ENCODE measurements at places on chromosomes 1 and 21.

DNA sequence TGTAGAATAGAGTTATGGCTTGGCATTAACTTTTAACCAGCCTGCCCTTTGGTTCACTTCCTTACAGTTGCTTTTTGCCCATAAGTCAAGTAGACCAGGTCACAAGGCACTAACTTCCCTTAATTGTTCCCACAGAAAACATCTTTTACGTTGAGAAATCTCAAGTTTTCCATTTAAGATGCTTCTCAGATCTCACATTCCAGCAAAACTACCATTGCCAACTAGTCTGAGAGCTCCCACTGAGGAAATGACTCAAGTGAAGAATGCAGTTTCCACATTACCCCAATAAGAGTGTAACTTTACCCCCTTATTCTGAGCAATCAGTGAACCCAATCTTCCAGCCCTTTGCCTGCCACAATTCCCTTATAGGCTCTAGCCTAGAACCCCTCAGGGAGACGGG lies 502.2 kb upstream of the OLFM3 start:
- DNase-seq = no peak

GRCh38 chr21:25615880-25616279 lies 8.6 kb upstream of the MRPL39 start:
- no peak for DNase-seq

DNA sequence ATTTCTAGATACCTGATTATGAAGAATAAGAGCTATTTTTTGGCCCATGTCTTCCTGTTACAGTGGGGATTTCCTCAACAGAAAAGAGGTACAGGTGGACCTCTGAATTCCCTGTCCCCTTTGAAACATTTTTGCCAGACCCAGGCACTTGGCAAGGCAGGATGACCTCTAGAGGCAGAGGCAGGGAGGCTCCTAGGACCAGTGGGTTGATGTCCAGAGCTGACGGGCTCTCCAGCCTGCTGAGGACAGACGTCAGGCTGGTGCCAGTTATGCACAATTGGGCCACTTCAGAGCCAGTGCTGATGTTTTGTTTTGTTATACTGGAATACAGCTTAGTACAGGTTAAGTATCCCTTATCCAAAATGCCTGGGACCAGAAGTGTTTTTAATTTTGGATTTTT lies 18.5 kb upstream of the A3GALT2 start:
- DNase-seq = peak; percentile 37

GRCh38 chr1:168723000-168723399 lies 6.0 kb downstream of the DPT start:
- no peak for DNase-seq
